Body of pancreas (tissue), 4 donors: ENCODE measurements at places on chromosomes 13 and 19. TPM values are rescaled to one million over a fixed set of nuclear protein-coding genes. Genes with fewer than 3 reads are reported as not detected.

Gene ZNF177
- 0.66 TPM for total RNA-seq

Gene ICAM3
- 2.1 TPM for total RNA-seq

- peaks cover 72% of the 10 kb centered on the region for H3K4me1 ChIP-seq
- no peak overlapping the region for H3K4me3 ChIP-seq
- DNase-seq: no peak
These were observed 5.2 kb downstream of the MIDN start for GRCh38 chr19:1253514-1254080.

GRCh38 chr13:37134411-37135041 lies 29.1 kb upstream of the CSNK1A1L start:
- DNase-seq: no peak
- no peaks in the 10 kb centered on the region for H3K27me3 ChIP-seq
- no peaks in the 10 kb centered on the region for H3K4me1 ChIP-seq
- H3K36me3 ChIP-seq: no peaks in the 10 kb centered on the region

GRCh38 chr13:99331881-99332293 lies 24.7 kb upstream of the GPR183 start:
- no peak overlapping the region for H3K4me3 ChIP-seq
- no peaks in the 10 kb centered on the region for H3K27me3 ChIP-seq
- no peaks in the 10 kb centered on the region for H3K4me1 ChIP-seq

Gene SIPA1L3
- 62.0 TPM for total RNA-seq

Gene FAM83E
- 4.2 TPM for total RNA-seq

Gene ATXN8OS
- total RNA-seq: not detected

DNA sequence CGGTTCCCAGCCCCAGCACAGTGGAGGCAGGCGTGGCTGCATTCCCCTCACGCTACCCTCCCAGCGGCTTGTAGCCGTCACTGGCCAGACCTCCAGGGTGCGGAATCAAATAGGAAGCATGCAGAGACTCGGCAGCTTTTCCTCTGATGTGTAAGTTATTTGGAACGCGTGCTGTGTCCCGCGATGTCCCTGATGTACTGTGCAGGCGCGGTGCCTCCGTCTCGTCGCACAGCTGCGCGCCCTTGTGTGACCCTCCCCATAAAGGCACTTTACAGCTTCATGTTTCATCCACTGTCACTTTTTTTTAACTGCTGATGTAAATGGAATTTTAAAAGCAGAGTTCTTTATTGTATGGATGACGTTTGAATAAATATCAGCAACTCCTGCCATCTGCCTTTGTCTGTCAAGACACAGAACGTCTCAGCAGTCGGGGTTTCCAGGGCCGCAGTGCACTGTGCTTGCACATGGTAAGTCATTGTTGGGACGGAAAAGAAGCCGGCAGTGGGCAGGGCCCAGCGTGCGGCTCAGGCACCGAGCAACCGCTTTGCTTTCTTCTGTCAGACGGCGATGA lies 7.3 kb upstream of the F7 start:
- no peaks in the 10 kb centered on the region for H3K27me3 ChIP-seq
- DNase-seq: no peak
- no peak overlapping the region for H3K27ac ChIP-seq
- H3K36me3 ChIP-seq: no peaks in the 10 kb centered on the region

DNA sequence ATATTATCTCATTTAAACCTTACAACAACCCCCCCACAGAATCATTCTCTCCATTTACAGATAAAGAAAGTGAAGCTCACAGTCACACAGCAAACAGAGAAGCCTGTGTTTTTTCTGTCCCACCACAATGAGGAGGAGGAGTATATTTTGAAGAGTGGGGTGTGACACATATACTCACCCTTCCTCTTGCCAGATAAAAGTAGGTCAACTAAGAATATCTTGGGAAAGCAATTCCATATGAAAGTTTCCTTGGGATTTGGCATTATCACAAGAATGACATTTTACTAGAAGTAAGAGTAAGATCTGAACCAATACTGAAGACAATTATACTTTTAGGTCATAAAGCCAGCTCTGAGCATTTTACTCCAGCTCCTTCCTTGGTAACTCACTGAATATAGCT lies 287.5 kb upstream of the HTR2A start:
- no peak overlapping the region for H3K4me3 ChIP-seq
- no peaks in the 10 kb centered on the region for H3K27me3 ChIP-seq
- H3K4me1 ChIP-seq: no peaks in the 10 kb centered on the region
- no peaks in the 10 kb centered on the region for H3K36me3 ChIP-seq
- DNase-seq: no peak

Gene STOML3
- total RNA-seq: not detected
